Activated gamma-delta T cell treated with anti-CD3 and anti-CD28 coated beads, Interleukin-2, amount 50 U/mL, for 16 hours (primary cell): ENCODE measurements at places on chromosomes 3 and 15.

GRCh38 chr3:31232055-31233025, 300.4 kb upstream of the STT3B start:
- no peak for DNase-seq

DNA sequence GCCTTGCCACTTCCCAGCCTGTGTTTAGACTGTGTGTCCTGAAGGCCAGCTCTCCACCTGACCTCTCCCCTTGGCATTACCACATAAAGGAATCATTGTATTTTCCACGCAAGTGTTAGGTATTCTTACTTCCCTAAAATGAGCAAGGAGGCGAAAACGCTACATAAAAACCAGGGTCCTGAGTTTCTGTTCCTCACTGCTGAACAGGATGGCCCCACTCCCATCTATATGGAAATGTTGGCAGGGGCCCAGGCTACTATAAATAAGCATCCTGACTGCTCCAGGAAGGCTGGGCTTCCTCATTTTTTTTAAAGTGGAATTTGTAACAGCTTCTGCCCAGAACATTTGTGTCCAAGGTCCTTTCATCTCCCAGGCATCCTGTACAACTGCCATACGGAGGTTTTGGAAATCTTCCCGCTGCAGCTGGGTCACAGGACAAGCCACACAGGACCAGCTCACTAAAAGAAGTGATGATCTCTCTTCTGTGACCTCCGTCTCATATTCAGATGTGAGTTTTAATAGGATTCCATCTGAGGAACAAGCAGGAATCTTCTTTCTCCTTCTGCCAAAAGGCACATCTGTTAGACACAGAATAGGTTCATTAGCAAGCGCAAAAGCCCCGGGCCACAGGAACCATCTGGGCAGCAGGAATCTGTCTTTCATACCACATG, 56.4 kb upstream of the LIMD1 start:
- DNase-seq, result no peak

- DNase-seq, result peak; percentile 24
These were observed 141.4 kb downstream of the RBPMS2 start for GRCh38 chr15:64634027-64634426.

GRCh38 chr3:14423197-14423743, 20.9 kb downstream of the SLC6A6 start:
- DNase-seq, result no peak

GRCh38 chr3:175477651-175478224, 618.6 kb downstream of the NAALADL2 start:
- no peak for DNase-seq

DNA sequence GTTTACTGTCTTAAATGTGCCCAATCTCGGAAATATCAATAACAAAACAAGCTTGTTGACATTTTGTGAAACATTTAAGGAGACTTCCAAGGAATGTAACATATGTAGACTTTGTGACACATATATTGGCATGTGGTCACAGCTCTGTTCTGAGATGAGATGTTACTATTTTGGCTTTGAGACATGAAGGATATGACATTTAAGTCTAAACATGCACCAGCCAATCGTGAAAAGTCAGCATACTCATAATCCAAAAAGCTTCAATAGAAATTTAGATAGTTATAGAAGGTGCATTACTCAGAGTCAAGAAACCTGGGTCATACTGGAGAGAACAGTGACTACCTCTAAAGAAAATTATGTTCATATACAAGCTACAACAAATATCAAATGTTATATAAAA, 13.4 kb downstream of the COMMD2 start:
- no peak for DNase-seq

DNA sequence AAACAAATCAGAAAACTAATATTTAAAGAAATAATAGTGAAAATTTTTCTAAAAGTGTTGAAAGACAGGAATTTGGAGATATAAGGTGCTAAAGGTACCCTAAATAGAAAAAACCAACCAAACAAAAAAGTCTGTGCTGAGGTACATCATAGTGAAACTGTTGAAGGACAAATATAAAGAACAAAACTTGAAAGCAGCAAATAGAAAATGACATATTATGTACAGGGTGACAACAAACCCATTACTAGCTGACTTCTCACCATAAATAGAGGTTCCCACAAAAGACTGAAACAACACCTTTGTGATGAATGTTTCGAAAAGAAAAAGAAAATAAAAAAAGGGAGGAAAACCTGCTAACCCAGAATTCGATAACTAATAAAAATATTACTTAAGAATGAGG, 502.5 kb upstream of the NECTIN3 start:
- no peak for DNase-seq

GRCh38 chr3:34131091-34131490, 332.7 kb downstream of the PDCD6IP start:
- DNase-seq, result no peak

GRCh38 chr15:81723701-81724100, 322.1 kb downstream of the MEX3B start:
- no peak for DNase-seq

GRCh38 chr3:195238081-195238571, 32.8 kb downstream of the XXYLT1 start:
- no peak for DNase-seq

DNA sequence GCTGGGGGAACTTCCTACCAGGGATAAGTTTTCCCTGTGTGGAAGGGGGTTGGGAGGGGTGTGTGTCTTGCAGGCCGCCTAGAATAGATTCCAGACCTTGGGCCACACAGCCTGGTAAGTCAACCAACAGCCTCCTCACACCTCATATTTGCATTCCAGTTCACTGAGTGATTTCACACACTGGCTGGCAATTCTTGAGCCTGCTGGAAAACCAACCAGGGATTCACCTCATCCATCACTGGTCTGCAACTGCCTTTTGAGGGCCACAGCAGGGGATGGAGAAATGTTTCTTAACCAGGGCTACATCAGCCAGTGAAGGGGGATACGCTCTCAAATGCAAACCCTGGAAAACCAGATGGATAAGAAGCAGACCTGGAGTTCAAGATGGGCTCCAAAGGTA, 2.0 kb downstream of the FSTL1 start:
- DNase-seq, result no peak

GRCh38 chr3:37668431-37668817, 193.3 kb upstream of the CTDSPL start:
- DNase-seq, result no peak

- DNase-seq, result no peak
These were observed 667.9 kb upstream of the CFAP20DC start for GRCh38 chr3:59717679-59718205.
